Amygdala (tissue), 56 donors: ENCODE measurements at places on chromosomes 2 and 18.

DNA sequence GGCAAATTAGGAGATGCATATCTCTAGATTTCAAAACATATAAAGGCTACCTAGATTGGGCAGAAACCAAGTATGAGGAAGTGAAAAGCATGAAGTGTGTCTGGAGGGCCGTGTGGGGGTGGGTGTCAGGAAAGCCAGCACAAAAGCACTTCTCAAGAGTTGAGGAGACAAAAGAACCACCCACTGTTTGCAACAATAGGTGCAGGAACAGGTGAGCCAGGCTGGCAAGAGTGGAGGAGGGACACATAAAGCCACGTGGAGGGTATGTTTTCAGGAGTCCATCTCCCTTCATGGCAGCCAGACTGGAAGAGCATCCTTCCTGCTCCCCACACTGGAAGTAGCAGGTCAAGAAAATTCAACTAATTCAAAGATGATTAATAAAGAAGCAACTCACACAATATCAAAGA is 96.4 kb downstream of the CERS6 start:
- DNase-seq = no peak

- peak; percentile 55 for DNase-seq
Measured at GRCh38 chr18:48948112-48949049, 2.4 kb downstream of the SMAD7 start.

GRCh38 chr2:206082298-206082843 is 3.6 kb downstream of the INO80D start:
- DNase-seq = no peak

- DNase-seq = no peak
Measured at GRCh38 chr2:181393472-181393871, 63.7 kb upstream of the ITGA4 start.

GRCh38 chr2:64145714-64146113 is 1.5 kb upstream of the PELI1 start:
- DNase-seq = no peak

DNA sequence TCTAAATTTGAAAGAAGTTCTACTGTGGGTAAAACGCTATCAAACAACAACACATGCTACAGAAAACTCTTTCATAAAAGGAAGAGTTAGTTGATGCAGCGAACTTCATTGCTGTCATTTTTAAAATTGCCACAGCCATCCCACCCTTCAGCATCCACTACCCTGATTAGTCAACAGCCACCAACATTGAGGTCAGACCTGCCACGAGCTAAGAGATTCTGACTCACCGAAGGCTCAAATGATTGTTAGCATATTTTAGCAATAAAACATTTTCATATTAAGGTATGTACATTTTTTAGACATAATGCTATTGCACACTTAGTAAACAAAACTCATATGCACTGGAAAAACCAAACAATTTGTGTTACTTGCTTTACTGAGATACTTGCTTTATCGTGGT is 347.1 kb downstream of the CLIP4 start:
- DNase-seq = no peak

- DNase-seq = no peak
Measured at GRCh38 chr2:44620189-44620990, 258.6 kb downstream of the CAMKMT start.

DNA sequence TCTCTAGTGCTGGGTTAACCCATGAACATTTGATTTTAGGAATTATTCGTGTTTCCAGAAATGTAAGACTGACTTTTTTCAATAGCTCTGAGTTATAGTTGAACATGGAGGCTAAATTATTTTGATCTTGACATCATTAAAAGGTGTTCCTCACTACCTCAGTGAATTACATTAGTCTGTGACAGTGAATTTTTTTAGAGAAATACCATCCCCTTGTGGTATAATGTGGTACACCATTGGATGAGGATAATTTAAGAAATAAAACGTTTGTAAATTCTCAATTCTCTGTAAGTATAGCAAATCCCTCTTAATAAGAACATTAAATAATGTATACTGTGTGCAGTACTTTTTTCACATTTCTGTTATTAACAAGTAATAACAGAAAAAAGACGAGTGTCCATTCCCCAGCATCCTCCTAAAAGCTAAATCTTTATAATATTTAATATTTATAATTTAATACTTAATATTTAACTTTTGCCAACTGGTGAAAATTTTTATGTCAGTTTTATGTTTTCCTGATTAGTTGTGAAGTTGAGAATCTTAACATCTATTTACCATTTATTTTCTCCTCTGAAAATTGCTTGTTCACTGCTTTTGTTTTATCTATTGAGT is 70.3 kb upstream of the CWC22 start:
- DNase-seq = no peak

GRCh38 chr2:19488009-19488691 is 129.7 kb upstream of the OSR1 start:
- DNase-seq = no peak

DNA sequence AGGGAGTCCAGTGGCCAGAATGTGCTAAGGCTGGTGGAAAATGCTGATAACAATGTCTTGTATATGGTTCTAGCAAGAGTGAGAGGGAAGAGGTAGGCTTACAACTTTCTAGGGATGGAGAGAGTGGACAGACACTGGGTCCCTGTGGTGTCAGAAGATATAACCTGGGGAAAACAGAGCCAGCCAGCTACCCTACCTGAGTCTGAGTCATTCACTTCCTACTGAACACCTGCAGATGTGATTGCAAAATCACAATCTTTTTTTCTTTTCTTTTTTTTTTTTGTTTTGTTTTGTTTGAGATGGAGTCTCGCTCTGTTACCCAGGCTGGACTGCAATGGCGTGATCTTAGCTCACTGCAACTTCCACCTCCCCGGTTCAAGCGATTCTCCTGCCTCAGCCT is 7.3 kb downstream of the TET3 start:
- DNase-seq = no peak

DNA sequence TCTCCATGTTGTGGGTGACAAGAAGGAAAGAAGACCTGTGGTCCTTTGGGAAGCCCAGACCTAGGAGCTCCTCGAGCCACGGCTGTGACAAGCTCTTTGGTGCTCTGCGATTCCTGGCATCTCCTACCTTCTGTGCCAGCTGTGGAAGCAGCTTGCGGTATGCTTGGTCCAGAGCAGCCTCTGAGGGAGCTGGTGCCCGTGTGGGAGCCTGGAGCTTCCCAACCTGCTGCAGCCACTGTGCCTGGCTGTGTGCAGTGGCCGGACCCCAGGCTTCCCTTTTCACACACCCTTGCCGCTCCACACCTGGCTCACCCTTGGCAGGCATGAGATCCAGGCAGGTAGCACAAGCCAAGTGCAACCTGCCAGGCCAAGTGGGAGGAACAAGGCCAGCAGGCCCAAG is 1328.6 kb upstream of the SLC39A10 start:
- DNase-seq = no peak

DNA sequence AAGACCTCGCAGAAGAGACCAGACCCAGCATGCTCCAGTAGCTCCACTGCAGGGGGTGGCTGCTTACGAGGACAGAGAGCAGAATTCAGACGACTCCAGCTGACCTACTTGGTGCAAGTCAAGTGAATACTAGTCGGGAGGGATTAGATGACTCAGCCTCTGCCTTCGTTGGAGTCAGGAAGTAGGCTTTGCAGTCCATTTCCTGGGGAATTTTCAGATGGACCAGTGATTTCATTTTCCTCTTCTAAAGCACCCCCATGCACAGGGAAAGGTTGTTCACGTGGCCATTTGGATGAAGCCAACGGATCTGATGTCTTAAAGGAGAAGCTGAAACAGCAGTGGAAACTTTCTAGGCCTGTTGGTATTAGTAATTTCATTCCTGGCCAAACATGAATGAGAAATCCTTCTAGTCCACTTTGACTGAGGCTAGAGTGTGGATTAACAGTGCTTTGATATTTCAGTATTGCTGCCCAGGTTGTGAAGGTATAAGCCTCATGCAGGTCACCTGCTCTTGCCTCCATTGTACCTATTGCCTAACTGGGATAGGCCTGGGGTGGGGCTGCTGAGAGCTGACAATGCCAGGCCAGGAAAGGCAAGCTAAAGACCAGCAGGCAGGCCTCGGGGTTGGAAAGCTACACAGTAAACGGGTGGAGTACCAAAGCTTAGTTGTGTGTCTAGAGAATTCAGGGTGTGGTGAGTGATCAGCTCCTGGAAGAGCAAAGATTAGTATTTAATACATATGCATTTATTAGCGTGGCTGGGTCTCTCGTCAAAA is 117.6 kb upstream of the FOSL2 start:
- DNase-seq = no peak

DNA sequence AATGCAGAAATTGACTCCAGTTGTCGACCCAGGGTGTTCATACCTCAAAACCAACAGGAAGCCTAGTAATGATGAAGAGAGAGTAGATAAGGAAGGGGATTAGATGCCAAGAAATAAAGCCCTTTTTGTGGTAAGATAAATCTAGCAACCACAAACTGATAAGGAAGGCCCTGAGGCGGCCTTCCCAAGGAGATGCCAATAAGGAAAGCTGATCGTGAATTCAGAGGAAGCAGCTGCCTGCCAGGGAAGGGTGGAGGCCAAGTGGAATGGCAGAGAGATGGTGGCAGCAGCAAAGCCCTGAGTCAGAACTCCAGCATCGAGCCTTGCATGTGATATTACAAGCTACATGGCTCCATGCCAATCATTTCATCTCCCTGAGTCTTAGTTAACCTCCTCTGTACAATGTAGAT is 126.3 kb downstream of the IRS1 start:
- no peak for DNase-seq

DNA sequence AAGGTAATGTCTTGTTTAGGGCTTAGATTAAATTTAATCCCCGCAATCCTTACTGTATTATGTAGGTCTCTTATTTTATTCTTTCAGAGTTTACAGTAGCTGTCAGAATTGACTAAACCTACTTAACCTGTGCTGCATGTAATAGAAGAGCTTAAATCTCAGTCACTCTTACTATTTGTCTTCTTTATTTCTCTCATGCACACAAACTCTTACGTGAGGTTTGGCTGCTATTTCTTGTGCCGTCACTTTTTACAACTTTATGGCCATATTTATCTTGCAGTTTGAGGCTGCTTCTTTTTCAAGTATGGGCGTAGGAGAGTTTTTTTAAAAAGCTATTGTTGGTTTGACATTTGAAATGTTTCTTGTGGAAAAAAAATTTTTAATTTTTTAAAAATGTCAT is 12.0 kb downstream of the DNAJC10 start:
- DNase-seq = no peak

- DNase-seq = no peak
Measured at GRCh38 chr2:33489835-33490431, 13.5 kb downstream of the RASGRP3 start.

DNA sequence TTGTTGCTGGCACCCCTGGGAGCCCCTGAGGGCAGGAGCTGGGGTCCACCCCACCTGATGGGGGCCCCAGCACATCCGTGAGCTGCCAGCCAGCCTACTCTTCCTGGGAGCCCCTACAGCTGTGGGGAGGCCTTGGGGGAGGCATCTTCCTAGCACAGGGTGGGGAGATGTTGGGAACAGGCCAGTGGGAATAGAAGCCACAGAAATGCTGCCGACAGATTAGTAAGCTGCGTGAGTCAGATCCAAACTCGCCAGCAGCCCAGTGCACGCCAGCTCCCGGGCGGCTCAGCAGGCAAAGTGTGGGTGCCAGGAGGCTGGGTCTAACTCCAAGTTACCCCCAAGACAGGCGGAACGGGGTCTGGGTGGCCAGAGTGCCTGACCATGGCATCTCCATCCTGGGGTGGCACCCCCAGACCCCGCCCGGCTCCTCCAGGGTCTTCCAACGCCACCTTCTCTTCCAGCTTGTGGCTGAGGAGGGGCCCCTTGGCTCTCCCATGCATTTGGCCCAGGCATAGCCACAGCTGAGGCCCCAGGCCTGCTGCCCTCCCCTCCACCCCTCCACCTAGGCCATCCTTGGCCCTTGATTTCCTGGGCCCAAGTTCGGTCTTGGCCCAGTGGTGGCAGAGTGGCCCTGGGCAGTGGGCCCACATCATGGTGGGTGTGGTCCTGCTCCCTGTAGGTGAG is 15.3 kb downstream of the CROCC2 start:
- no peak for DNase-seq

DNA sequence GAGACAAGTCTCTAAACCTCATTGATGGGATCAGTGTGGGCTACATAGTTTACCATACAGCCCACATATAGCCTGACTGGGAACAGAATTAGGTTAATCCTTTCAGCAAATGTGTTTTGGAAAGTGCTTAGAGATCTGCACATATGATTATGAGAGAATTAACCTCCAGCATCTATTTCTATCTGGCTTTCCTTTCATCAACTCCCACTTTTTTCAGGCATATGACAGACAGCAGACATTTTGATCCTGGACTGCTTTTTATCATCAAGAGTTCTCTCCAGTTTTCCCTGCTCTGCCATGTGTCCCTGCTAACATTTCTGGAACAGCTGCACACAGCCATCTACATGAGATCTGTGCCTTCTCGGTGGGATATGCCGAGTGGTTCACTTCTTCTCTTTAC is 139.5 kb upstream of the LRP1B start:
- no peak for DNase-seq

DNA sequence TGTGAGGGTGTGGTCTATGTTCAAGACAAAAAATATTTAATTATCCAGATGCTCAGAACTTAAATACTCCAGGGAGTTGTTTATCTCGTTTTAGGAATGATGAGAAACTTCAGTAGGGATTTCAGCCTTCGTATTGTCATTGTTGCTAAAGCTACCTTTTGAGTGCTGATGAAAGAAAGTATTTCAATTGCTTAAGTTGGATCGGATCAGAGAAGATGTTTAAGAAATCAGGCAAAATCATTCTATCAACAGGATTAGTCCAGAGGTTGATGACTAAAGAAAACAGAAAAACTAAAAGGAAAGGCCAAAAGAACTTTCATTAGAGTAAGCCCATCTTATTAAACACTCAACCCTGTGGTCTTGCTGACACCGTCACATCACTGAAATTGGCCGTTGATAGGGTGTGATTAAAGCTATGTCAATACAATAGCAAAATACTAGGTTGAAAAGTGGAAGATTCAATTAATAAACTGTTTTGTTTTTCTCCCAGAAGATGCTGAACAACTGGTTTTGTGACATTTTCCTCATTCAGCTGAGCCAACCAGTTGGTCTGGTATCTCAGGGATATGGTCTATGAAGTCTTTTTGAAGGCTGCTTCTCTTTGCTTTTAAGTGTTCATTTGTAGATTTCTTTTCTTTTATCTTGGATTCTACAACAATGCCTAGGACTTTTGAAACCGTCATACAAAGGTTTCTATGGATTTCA is 551.7 kb downstream of the SLC4A3 start:
- no peak for DNase-seq

DNA sequence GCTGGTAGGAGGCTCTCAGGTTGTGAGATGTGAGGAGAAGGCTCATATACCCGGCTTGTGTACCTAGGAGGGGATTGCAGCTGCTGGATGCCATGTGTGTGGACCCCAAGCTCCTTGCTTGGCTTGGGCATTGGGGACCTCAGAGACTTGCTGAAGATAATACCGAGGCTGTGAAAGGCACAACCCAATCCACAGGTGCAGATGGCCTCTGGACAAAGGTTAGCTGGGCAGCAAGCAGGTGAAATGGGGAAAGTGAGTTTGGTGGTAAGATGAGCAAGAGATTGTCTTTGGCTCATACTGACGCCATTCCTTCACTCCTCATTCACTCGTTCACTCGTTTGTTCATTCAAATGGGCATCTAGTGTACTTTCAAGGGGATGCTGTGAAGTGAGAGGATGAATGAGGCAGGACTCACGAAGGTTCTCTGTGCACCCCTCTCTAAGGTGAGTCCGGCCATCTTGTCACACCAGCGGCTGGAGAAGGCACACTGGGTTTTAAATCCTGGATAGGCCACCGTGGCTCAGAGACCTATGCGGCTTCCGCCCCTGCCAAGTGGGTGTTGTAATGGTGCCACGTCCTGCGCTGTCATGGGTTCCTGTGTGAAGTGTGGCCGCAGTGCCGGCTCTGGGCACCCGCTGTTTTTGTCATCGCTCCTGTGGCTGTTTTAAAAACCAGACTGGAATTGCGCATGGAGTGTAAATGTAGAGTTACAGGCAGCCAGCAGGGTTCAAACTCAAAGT is 13.7 kb downstream of the FBLN7 start:
- no peak for DNase-seq

GRCh38 chr2:33126958-33127357 is 180.2 kb downstream of the LTBP1 start:
- DNase-seq = no peak
